ENCODE measurements at places on chromosomes 11 and 22.
A peak's percentile ranks its signal among the peaks of the same experiment; 100 is the strongest.

- no peak for DNase-seq
Observed at GRCh38 chr11:102583141-102583873, 41.8 kb downstream of the MMP20 start.

DNA sequence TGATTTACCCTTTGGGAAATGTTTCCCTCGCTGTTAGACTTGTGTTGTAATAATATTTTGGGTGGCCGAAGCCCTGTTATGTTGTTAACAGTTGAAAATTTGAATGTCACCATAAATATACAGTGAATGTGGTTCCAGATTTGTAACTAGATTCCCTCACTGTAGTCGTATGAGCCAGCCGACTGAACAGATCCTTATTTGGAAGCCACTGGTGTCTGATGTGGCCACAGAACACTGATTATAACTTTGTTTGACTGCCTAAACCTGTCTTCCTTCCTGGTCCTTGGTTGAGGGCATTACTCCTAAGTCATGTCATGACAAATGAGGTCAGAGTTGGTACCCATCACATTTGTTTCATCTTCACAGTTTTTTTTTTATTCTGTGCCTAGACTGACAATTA is 45.4 kb downstream of the YAP1 start:
- DNase-seq, result no peak

DNA sequence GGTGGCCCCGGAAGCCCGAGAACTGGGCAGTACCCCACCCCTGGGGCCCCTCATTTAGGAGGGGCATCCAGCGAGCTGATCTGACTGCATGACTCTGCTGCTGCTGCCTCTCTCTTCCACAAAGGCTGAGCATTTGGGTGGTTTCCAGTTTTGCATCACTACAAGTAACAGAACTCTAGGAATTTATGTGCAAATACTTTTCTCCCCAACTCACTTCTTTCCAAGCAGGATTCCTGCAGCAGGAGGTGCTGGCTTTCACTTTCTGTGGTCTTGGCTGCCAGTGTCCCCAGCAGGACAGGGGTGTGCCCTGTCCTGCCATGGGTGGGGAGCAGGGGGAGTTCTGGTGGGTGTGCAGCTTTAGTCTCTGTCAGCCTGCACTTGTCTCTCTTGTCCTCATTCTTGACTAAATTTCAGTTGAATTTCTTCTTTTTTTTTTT is 21.2 kb downstream of the UPB1 start:
- DNase-seq, result no peak

DNA sequence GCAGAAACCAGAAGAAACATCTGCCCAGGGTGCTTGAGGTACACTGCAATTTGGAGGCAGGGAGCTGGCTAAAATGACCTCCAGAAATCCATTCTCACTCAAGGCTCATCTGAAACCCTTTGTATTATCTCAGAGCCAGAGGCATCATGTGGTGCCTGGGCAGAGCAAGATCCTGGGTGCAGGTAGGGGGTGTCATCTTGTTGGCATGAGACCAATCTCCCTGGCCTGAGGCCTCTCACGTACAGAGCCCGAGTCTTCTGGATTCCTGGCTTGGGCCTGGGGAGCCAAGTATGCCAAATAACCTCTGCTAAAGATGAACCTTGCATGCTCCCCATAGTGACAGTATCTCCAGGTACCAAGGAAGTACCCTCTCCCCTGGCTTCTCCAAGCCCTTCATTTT is 2.4 kb downstream of the LMO1 start:
- DNase-seq, result no peak

DNA sequence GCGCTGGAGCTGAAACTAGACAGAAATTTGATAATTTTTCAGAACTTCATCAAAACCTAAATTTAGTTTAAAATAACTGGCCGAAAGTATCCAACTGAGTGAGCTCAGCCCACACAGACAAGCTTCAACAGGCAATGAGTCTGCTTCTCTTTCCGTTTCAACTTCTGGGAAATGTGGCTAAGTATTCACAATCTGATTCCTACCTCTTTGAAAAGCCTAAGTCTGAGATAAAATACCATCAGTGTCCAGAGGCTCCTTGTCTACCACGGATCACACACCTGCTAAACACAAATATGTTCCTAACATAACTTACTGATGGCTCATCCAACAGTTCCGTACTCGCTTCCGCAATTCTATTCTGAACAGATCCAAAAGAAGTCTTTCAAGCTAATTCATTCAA is 8.5 kb downstream of the SIK3 start:
- no peak for DNase-seq

- peak; percentile 95 for DNase-seq
Observed at GRCh38 chr22:38755911-38756532, at the start of gene SUN2. TSS of gene SUN2 (minus strand) at chr22:38755998. CDS start at chr22:38752628, 3,370 bp downstream.

- DNase-seq, result no peak
Observed at GRCh38 chr22:23072911-23073491, 2.7 kb downstream of the GNAZ start.

GRCh38 chr11:132925825-132926469 is 606.4 kb downstream of the OPCML start:
- no peak for DNase-seq

DNA sequence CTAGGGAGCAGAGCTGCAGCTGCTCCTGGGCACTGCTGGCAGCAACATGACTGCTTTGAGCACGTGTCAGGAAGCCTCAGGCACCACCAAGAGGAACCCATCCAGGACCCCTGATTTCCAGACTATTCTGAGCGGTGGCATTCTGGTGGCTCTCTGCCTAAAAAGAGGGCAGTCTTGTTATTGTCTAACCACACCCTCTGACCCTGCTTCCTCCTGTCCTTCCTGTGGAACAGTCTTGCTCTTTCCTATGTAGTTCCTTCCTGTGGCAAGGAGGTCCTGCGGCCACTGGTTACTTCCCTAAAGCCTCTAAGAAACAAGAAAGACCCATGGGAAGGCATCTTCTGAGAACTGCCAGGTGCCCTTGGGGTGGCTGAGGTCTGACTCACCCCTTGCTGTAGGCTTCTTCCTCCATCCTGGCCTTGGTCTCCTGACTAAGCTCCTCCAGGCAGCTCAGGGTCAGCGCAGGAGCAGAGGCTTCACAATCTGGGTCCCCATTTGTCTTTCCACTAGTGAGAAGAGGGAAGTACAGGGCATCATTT is 13.1 kb upstream of the LYVE1 start:
- DNase-seq, result no peak

DNA sequence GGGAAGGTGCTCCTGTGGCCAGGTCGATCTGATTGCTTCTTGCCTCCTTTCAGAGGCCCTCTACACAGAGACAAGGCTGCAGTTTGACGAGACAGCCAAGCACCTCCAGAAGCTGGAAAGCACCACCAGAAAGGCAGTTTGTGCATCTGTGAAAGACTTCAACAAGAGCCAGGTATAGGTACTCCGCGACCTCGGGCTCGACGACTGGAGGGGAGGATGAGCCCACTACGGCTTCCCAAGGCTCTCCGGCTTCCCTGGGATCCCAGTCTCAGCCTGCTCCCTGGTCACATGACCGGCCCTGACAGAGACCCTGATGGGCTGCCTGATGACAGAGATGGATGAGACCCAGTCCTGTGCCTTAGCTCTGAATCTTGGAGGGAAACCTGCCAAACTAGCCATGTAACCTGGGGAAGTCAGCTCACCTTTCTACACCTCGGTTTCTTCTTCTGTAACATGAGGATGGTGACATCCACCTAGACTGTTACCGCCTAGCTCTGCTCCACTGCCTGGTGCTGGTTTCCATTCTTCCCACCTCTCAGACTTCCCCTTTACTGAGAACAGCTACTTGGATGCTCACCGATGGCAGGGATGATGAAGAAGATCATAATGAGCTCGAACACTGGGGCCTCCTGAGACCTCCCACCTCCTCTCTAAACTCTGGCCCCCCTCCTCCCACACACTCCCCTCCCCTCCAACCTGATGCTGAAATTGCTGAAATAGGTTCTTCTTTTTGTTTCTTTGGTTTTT is 8.9 kb downstream of the RIBC2 start:
- DNase-seq, result no peak

GRCh38 chr11:114321621-114322257 is 25.5 kb downstream of the NNMT start:
- no peak for DNase-seq

DNA sequence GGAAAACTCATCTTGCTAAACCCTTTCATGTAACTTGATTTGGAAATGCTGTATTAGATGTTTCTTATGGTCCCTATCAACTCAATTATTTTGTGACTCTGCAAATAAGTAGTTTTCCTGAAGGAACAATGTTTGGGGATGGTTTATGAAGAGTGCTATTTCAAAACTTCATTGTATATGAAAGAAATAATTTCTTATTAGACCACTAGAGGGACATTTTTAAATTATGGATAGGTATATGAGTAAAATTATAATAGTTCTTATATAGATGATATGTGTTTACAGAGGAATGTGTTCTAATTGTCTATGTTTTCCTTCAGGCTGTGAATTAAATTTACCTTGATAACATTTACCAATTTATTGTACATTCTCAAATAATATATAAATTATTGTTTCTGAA is 509.4 kb upstream of the RAG2 start:
- no peak for DNase-seq

DNA sequence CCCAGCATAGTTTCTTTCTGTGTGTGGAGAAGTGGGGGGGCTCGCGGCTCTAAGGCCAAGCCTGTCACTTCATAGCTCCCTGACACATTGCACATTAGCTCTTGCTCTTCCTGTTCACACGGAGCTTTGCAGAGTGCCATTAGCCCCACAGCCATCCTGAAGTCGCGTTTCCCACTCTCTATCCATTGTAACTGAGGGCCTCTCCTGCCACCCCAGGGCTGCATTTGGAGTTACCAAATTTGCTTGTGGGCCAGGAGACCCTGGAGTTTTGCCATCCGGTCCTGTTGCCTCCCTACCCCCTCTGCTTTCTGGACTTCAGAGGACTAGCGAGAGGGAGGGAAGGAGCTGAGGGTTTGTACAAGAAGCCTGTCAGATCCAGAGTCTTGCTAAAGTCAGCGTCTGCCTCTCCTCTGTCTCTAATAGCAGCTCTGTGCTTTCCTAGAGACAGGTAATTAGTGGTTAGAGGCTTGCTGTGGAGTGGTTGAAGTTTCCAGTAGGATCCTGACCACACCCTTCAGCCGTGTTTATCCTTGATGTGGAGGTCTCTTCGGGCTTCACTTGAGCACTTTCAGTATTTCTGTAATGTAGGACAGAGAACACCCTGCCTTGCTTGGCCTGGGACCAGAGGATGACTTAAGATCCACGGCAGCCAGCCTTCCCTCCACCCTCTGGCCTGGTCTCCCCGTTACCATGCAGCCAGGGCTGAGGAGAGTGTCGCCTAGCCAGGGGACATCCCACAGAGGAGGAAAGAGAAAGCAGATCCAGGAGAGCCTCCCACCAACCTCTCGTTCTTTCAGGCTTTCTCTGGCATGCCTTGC is 14.1 kb downstream of the DCPS start:
- no peak for DNase-seq
